ENCODE measurements at places on chromosomes 5 and 9. TPM values are rescaled to one million over a fixed set of nuclear protein-coding genes. Genes with fewer than 3 reads are reported as not detected.

The POU5F2 gene
- 0.54 TPM for total RNA-seq

The MYOT gene
- not detected for total RNA-seq

The ENTREP1 gene
- total RNA-seq, result 2.0 TPM

The ANKRD20A1 gene
- total RNA-seq, result 1.2 TPM

The IL4 gene
- total RNA-seq, result not detected

DNA sequence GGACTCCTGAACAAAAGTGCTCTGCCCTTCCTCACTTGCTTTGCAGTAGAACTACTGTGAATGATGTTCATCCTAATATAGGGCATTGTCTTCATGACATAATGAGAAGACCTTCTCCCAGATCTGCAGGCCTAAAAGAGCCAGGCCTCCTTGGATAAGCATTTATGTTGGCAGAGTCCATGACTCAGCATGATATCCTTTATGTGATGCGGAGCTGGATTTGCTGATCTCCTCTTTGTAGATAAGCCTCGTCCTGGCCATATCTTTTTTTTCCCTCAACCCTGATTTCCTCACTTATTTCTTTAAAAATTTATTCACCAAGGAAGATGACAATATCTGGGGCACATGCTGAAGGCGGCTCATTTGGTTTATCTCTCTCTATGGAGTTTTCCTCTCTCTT lies 62.4 kb upstream of the TAS2R1 start:
- DNase-seq, result no peak

GRCh38 chr5:30100929-30101328 lies 1092.6 kb upstream of the CDH6 start:
- no peak for DNase-seq

DNA sequence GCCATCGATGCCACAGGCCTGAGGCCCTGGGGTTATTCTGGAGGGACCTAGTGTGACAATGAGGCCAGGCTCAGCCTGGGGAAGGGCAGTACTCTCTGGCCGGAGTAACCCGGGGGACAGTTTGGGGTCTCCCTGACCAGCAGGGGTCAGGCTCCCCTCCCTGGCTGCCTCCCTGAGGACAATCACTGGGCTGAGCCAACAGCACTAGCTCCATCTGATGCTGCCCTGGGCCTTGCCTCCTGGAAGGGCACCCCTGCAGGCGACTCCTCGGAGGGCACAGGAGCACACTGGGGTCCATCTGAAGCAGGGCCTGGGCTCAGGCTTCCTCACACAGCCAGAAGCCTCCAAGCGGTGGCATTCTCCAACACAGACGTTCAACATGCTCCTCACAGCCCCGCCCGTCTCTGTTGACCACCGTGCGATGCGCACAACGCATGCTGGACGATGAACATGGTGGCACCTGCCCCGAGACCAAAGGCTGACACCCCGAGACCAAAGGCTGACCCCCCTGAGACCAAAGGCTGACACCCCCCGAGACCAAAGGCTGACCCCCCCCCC lies 68.3 kb downstream of the ADAMTS2 start:
- DNase-seq, result no peak

- no peak for DNase-seq
Observed at GRCh38 chr5:12861886-12862654, 957.8 kb upstream of the CTNND2 start.
